ENCODE measurements at places on chromosomes 11 and 22.
A peak's percentile ranks its signal among the peaks of the same experiment; 100 is the strongest.

GRCh38 chr11:10305964-10306918, 1.4 kb downstream of the ADM start:
- peak; percentile 37 for DNase-seq

GRCh38 chr22:19598054-19598855, 74.0 kb upstream of the CLDN5 start:
- DNase-seq = no peak

GRCh38 chr22:29625090-29625825, 21.8 kb downstream of the NF2 start:
- no peak for DNase-seq

DNA sequence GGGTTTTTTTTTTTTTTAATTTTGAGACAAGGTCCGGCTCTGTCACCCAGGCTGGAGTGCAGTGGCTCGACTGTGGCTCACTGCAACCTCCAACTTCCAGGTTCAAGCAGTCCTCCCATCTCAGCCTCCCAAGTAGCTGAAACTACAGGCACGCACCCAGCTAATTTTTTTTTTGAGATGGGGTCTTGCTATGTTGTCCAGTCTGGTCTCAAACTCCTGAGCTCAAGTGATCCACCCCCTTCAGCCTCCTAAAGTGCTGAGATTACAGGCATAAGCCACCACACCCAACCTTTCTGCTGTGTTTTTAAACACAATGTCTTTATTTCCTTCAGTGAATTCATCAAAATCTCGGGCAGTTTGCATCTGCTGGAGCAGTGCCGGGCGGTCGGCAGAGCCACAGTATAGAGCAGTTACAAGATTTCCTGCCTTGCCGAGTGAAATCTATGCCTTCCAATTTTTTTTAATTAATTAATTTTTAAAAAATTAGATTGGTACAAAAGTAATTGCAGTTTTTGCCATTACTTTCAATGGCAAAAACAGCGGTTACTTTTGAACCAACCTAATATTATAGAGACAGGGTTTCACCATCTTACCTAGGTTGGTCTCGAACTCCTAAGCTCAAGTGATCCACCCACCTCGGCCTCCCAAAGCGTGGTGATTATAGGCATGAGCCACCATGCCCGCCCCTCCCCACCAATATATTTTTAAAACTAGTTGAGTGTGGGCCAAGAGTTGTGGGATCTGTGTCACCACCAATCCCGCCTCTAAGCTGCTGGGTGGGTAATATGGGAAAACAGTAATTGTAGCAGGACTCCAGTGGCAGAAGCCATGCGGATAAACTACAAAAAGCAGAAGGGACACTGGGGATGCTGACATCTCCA, 2.7 kb upstream of the ACY3 start:
- DNase-seq = no peak

DNA sequence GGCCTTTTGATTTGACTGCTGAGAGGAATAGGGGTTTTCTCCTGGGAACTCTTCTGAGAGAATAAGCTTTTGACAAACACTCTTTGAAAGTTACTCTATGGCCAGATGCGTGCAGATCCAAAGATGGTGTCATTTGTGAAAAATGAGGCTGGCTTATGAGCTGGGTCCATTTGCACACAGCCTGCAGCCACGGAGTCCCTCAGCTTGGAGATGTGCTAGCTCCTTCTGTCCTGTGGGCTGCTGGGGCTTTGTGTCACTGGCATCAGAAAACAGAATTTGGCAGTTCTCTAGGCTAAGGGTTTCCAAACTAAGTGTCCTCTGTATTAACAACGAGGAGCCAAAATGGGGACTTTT, 702.4 kb downstream of the NTM start:
- no peak for DNase-seq
